ENCODE measurements at places on chromosomes 2 and 18. TPM values are rescaled to one million over a fixed set of nuclear protein-coding genes. Genes with fewer than 3 reads are reported as not detected.

Gene CRYGC
- total RNA-seq = not detected

Gene TWSG1
- total RNA-seq = 8.9 TPM

Gene C2orf80
- not detected for total RNA-seq

Gene CHRNG
- not detected for total RNA-seq

Gene CYP27C1
- total RNA-seq = not detected

Gene PCARE
- total RNA-seq = not detected

Gene RUFY4
- total RNA-seq = 0.55 TPM

Gene PSTPIP2
- 7.7 TPM for total RNA-seq

Gene TANK
- 68.2 TPM for total RNA-seq

Gene PPIG
- 56.6 TPM for total RNA-seq

Gene VIT
- total RNA-seq = not detected

Gene CMPK2
- total RNA-seq = 90.8 TPM

Gene ABCG5
- not detected for total RNA-seq

Gene ACMSD
- total RNA-seq = not detected

Gene CNDP1
- total RNA-seq = not detected

Gene MERTK
- total RNA-seq = 0.10 TPM

Gene GMCL1
- 25.4 TPM for total RNA-seq

Gene SERPINB10
- total RNA-seq = not detected

Gene INHA
- total RNA-seq = not detected

Gene CDCA7
- total RNA-seq = 119 TPM

Gene SLC40A1
- 0.47 TPM for total RNA-seq

Gene TEX44
- not detected for total RNA-seq

Gene RTP5
- total RNA-seq = not detected

Gene PAX8
- total RNA-seq = 0.55 TPM

Gene KCNF1
- total RNA-seq = not detected

Gene PID1
- not detected for total RNA-seq

Gene STARD6
- total RNA-seq = not detected

Gene CIB4
- not detected for total RNA-seq

Gene CTDP1
- 36.8 TPM for total RNA-seq

Gene MGAT4A
- 76.2 TPM for total RNA-seq

Gene PRKAG3
- not detected for total RNA-seq

Gene THADA
- 31.9 TPM for total RNA-seq

Gene DAPL1
- not detected for total RNA-seq

Gene ZNF385B
- total RNA-seq = not detected

Gene NOTO
- not detected for total RNA-seq

Gene VAMP5
- total RNA-seq = 72.0 TPM

Gene ERFE
- 0.50 TPM for total RNA-seq

Gene AOX1
- 0.08 TPM for total RNA-seq

Gene ABI2
- 28.5 TPM for total RNA-seq

Gene CHRND
- not detected for total RNA-seq

Gene CGREF1
- total RNA-seq = 0.61 TPM

Gene MSGN1
- total RNA-seq = not detected

Gene GTF2A1L
- not detected for total RNA-seq

Gene CCDC141
- 17.0 TPM for total RNA-seq

Gene BMP10
- total RNA-seq = not detected

Gene PXDN
- 0.26 TPM for total RNA-seq

Gene UGT1A5
- not detected for total RNA-seq

Gene LIPG
- 0.11 TPM for total RNA-seq

Gene ALPP
- not detected for total RNA-seq

Gene FER1L5
- not detected for total RNA-seq

Gene XDH
- total RNA-seq = not detected

Gene SRD5A2
- total RNA-seq = not detected

Gene SLC9A4
- 0.08 TPM for total RNA-seq

Gene TCF7L1
- total RNA-seq = not detected

Gene PPP1R1C
- total RNA-seq = not detected

Gene OXER1
- not detected for total RNA-seq

Gene TXNDC2
- total RNA-seq = not detected

All from activated CD8-positive, alpha-beta T cell treated with anti-CD3 and anti-CD28 coated beads, Interleukin-2, amount 10 ng/mL, durations not matched to agents 7 days and 5 days (primary cell).